Stimulated activated CD8-positive, alpha-beta memory T cell treated with anti-CD3 and anti-CD28 coated beads, Interleukin-2, amount 100 ng/mL, for 48 hours (primary cell): ENCODE measurements at places on chromosomes 4 and X.

- peak; percentile 3 for DNase-seq
These were observed 720 bp upstream of the STK26 start for GRCh38 chrX:132022198-132022966.

DNA sequence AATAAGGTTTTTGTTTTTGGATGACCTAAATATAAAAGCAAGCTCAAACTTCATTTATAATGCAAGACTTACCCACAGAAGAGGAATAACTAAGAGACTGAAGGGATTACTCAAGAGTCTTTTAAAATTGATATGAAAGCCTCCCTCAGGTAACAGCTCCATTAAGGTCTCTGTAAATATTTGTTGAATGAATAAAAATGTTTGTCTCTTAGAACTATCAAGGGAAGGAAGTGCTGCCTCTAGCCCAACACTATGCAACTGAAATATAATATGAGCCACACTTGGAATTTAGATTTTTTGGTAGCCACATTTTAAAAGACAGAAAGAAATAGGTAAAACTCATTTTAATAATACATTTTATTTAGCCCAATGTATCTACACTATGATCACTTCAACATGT, 127.8 kb downstream of the SH3RF1 start:
- DNase-seq, result no peak

DNA sequence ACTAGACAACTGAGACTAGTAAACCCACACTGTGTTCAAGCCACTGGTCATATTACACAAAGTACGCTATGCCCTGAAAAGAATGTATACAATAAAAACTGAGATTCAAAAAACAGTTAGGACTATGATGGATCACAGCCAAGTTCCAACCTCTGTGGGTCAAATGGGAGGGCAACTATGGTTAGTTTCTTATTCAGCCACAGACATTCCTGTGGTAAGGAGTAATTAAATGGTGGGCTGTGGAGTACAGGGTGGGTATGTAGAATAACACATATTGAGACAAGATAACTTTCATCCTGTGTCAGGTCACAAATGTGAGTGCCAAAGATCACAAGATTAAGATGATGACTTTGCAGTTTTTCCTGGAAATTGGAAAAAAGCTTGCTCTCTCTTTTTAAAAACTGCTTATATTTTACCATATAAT, 167.2 kb downstream of the NPNT start:
- no peak for DNase-seq

- peak; percentile 51 for DNase-seq
These were observed 711 bp downstream of the PNMA6E start for GRCh38 chrX:153400146-153401132.

- no peak for DNase-seq
These were observed 127.4 kb downstream of the ANAPC10 start for GRCh38 chr4:144970597-144970996.

- no peak for DNase-seq
These were observed 26.0 kb downstream of the MANBA start for GRCh38 chr4:102734591-102735385.

DNA sequence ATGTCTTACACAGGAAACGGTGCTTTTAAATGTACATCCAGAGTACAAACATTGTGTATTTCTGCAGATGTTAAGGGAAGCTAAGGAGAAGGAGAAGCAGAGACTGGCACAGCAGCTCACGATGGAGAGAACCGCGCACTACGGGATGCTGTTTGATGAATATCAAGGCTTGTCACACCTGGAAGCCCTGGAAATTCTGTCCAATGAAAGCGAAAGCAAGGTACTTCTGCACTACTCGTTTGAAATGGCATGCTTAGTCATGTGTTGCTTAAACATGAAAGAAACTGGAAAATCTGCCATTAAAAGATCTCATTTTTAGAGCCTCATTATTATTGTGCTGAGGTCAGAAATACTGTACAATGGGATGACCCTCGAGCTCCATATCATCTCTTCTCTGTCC, 47.2 kb downstream of the FAM114A1 start:
- no peak for DNase-seq

- DNase-seq, result no peak
These were observed 340.7 kb downstream of the DHX15 start for GRCh38 chr4:24243641-24244040.

DNA sequence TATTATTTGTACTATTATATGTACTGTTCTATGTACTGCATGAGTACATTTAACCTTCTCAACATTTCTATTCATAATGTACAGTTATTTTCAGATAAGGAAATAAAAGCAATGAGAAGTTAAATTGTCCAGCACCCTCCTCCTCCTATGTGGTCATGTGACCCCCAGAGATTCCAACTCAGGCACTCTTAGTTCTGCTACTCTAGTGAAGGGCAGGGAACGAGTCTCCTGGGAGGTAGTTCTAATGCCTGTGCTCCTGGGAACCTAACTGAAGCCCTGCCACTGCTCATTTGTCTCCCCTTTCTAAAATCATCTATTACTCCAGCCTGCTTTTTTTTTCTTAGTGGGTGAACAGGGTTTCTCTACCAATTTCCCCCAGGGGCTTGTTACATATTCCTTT, 105.9 kb upstream of the GPRIN3 start:
- no peak for DNase-seq

- peak; percentile 10 for DNase-seq
These were observed 28.9 kb upstream of the ACSL1 start for GRCh38 chr4:184854673-184855072.

DNA sequence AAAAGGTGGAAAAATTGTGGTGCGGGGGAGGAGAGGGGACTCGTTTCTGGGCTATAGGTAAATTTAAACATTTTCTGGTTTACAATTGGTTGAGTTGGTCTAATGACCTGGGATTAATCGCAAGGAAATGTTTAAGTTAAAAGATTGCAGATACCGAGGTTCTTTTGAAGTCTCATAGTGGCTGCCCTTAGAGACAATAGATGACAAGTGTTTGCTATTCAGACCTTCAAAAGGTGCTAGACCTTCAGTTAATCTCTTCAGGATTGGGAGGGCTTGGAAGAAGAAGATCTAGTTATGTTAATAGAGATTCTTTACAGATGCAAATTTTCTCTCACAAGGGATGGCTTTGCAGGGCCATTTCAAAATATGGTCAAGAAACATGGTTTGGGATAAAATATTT, 2286.1 kb upstream of the AGA start:
- DNase-seq, result no peak

DNA sequence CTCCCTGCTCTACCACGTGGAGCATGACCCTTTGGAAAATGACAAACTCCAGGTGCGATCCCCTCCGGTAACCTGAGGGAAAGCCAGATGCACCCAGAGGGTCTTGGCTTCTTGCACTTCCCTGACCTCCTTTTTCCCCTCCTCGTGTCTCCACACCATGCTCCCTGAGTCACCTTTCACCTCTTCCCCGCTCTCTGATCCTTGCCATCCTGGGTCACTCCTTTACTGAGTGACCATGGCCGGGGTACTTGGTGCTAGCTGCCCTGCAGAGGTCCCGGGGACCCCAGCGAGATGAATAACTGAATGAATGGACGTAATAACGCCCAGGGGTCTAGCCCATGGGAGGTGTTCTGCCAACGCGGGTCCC, 401 bp upstream of the ZFP92 start:
- DNase-seq, result no peak

GRCh38 chr4:5755161-5755560, 44.2 kb downstream of the EVC start:
- DNase-seq, result no peak

DNA sequence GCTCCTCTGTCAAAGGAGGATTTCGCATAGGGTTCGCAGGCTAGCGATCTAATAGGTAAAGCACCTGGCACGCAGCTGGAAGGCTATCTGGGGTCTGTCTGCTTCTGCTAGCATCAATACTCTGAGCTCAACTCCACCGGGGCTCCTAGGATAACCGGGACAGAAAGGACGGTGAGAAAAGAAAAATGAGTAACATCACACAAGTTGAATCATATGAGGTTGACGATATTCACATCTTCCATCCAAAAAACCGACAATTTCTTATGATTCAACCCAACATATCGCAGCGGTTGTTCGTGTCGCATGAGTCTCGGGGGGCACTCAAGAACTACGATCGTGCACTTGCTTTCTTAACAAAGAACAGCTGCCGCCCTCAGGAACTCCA, 1.8 kb downstream of the PROM1 start:
- DNase-seq, result no peak

DNA sequence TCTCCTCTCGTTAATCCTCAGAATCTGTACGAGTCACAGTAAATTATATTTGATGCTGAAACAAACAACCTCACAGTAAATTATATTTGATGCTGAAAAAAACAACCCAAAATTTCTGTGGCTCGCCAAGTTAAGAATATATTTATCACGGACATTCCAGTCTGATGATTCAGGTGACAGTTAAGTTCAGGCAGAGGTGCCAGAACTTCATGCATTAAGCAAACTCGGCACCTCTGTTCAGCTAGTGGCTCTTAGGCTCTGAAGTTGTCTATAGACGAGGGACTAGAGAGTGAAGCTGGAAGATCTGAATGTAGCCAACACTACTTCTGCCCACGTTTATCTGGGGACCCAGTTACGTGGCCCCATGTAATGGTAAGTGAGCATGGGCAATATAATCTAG, 132.2 kb upstream of the AGA start:
- DNase-seq, result no peak

GRCh38 chr4:109155084-109155483, 147.4 kb downstream of the COL25A1 start:
- DNase-seq, result no peak

DNA sequence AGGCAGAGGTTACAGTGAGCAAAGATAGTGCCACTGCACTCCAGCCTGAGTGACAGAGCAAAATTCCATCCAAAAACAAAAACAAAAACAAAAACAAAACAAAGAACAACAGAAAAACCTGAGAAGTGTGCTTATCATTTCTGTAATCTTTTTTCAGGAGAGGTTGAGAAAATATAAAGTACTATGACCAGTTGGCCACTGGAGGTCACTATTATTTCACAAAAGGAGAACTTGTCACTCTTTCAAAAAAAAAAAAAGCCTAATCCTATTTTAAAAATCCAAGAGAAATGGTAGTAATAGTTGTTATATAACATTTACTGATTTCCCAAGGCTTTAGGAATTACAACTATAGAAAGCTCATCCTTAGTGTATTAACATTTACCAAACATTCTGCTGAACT, 24.9 kb upstream of the RNF150 start:
- no peak for DNase-seq

- DNase-seq, result no peak
These were observed 348.3 kb downstream of the ARHGAP24 start for GRCh38 chr4:85823295-85823694.

DNA sequence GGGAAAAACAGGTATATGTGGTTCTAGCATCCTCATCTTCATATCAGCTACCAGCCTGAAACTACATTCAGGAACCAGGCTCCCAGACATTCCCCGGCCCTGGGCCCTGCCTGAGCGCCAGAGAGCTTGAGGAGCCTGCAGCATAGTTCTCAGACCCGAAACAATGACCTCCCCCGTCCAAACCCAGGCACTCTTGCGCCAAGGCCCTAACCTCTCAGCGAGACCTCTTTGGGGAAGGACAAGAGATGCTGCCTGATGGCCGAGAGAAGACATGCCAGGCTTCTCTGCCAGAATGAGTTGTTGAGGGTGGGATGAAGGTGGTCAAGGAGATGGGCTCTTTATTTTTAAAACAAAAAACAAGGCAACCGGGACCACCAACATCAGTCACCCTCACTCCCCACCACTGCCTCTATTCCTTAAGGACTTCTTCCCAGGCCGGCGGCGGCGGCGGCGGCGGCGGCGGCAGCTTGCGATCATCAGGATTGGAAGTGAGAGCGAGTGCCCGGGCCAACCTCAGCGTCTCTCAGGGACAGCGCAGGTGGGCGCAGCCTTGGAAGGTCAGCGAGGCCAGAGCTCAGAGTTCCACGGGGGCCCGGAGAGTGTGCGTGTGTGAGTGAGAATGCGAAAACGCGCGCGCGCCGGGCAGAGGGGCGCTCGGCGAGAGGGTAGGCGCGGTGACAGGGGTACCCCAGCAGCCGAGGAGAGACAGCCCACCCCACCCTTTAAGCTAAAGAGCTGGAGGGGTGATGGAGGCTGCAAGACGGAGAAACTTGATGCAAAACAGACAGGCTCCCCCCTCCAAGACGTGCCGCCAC, 601 bp downstream of the INPP4B start:
- DNase-seq, result no peak

- no peak for DNase-seq
These were observed 8.9 kb upstream of the HAND2 start for GRCh38 chr4:173538909-173539445.

DNA sequence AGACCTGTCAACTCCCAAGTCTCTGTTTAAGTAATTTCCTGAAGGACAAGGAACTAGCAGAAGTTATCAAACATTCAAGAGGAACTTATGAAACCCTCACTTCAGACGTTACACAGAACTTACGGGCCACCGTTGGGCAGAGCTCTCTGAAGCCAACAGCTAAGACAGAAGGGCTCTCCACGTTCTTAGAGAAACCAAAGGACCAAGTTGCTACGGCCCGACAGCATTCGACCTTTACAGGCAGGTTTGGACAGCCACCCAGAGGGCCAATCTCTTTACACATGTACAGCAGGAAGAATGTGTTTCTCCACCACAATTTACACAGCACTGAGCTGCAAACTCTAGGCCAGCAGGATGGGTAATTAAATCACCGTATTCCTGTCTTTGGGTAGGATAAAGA, 705.1 kb upstream of the GRID2 start:
- DNase-seq, result no peak

GRCh38 chr4:111717921-111718320, 427.3 kb upstream of the FAM241A start:
- no peak for DNase-seq

DNA sequence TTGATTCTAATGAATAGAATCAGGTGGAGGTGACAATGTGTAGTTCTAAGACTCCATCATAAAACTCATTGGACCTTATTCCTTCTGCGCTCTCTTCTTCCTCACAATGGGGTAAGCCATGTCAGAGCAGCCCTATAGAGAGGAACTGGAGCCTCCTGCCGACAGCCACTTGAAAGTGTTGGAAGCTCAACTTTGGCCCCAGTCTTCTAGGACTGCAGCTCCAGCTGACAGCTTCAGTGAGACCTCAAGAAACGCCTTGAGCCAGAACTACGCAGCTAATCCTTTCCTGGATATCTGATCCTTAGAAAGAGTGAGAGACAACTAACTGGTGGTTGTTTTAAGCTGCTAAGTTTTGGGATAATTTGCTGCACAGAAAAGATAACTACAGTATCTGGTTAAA, 22.1 kb upstream of the ADH7 start:
- no peak for DNase-seq

- peak; percentile 56 for DNase-seq
These were observed 5.6 kb upstream of the KANTR start for GRCh38 chrX:53088136-53088974.

GRCh38 chr4:14719053-14719452, 283.2 kb upstream of the CPEB2 start:
- no peak for DNase-seq

- DNase-seq, result no peak
These were observed 306.3 kb upstream of the PCDH7 start for GRCh38 chr4:30413915-30414314.

DNA sequence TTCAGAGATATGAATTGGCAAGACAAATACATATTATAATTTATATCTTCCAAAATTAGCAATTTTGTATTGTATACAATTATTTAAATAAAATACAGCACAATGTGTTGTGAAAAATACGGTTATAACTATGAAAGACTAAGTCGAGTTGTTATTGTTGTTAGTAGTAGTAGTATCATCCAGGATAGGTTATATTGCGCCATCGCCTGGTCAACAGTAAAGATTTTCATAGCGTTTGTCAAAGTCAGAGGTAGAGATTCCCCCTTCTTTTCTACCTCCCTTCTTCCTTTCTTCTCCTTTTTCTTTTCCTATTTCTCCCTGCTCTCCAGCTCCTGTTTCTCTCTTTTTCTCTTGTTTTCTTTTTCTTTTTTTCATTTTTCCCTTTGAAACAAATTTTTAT, 499.1 kb upstream of the EPHA5 start:
- no peak for DNase-seq
